ENCODE measurements at places on chromosomes 11 and 22.

- no peak for DNase-seq
These were observed 7.0 kb upstream of the TM7SF2 start for GRCh38 chr11:65104628-65105027.

DNA sequence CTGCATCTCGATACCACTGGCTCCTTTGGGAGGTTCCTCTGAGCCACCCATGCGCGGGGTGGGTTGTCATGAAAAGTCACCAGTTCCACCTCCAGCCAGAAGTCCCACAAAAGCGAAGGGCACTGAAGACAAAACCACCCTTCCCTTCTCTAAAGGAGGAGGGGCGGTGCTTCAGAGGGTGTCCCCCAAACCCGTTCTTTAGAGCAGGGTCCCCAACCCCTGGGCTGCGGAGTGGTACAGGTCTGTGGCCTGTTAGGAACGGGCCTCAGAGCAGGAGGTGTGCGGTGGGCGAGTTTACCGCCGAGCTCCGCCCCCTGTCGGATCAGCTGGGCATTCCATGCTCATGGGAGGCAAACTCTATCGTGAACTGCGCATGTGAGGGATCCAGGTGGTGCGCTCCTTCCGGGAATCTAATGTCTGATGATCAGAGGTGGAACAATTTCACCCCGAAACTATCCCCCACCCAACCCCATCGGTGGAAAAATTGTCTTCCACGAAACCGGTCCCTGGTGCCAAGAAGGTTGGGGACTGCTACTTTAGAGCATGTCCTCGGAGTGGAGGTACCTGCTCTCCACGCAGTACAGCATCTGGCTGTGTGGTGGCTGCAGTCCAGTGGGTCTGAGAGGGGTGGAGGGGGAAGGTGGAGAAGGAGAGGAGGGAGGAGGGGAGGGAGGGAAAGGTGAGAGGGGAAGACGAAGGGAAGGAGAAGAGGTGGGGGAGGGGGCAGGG lies 72.9 kb upstream of the SEPTIN5 start:
- no peak for DNase-seq

- no peak for DNase-seq
These were observed 16.9 kb downstream of the IL18BP start for GRCh38 chr11:72015511-72016061.

- DNase-seq = no peak
These were observed 46.1 kb downstream of the BDNF start for GRCh38 chr11:27653990-27654758.

- DNase-seq = no peak
These were observed 10.1 kb downstream of the ACO2 start for GRCh38 chr22:41478891-41479521.

DNA sequence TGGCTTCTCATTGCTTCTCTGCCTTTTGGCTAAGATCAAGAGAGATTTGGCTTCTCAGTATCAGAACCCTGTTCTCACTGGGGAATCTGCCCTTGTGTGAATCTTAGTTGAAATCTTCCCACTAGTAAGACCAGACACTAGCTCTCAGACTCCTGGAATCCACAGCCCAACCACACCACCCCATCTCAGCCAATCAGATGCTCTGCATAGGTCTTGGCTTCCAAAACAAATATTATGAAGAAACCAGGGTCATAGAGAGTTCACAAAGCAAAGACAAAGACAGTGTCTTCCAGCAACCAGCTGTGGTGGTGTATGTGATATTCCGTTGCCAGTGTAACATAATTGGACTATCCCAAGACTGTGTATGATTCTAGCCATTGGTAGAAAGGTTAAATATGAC lies 5.4 kb downstream of the OR8B12 start:
- DNase-seq = no peak

DNA sequence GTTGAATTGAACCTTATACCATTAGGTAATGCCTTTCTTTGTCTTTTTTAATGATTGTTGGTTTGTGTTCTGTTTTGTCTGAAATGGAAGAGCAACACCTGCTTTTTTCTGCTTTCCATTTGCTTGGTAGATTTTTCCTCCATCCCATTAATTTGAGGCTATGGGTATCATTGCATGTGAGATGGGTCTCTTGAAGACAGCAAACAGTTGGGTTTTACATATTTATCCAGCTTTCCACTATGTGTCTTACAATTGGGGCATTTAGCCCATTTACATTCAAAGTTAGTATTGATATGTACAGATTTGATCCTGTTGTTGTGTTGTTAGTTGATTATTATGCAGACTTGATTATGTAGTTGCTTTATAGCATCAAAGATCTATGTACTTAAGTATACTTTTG lies 21.1 kb upstream of the RAB38 start:
- DNase-seq = no peak

GRCh38 chr11:29538339-29539036 lies 478.3 kb downstream of the KCNA4 start:
- no peak for DNase-seq

DNA sequence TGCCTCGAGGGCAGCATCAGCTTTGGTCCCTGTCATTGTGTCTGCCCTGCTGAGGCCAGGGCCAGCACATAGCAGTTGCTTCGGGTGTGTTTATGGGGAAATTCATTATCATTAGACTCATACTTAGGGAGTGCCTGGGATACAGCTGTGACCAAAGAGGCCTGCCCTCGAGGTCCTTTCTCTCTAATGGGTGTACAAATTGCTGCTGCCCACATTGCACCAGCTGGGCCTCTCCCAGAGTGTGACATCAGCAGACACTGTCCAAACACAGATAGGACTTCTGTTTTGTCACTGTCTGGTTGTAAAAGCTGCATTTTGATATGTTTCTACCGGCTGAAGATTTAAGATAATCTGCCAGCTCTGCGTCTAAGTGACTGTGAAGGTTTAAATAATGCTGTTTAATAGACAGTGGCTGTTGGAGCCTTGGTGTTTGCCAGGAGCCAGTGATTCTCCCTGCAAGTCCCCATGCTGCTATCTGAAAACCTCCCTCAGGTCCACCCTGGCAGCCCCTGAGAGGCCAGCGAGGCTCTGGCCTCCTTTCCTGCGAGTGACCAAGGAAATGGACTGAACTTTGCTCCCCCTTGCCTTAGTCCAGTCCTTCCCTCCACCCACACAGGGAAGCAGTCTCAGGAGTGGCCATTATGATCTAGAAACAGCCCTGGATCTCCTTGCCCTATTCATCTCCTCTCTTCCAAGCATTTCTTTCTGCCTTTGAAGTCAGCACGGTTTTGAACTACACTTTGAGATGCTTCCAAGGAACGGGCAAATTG lies 505.2 kb downstream of the TBC1D22A start:
- DNase-seq = no peak

- DNase-seq = no peak
These were observed 40.4 kb downstream of the KMT2A start for GRCh38 chr11:118476676-118477075.

DNA sequence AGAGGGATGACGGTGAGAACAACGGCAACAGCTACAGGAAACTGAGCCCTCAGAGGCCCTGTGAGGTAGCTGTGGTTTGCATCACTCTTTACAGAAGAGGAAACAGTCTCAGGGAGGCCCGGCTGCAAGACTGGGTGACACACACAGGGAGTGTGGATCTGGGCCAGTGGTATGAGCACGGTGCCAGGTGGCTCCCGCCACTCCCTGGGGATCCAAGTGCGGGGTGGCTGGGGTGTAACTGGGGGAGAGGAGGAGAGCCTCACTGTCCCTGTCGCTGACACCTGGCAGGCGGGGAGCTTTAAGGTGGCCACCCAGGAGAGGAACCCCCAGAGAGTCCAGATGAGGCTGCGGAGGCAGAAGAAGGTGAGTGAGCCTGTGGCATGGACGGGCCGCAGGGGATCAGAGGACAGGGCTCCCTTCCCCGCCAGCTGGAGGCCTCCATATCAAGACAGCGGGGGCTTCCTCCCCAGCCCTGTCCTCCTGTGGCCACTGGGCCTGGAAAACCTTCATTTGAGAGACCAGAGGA lies 5.6 kb downstream of the RGL4 start:
- peak; percentile 69 for DNase-seq

DNA sequence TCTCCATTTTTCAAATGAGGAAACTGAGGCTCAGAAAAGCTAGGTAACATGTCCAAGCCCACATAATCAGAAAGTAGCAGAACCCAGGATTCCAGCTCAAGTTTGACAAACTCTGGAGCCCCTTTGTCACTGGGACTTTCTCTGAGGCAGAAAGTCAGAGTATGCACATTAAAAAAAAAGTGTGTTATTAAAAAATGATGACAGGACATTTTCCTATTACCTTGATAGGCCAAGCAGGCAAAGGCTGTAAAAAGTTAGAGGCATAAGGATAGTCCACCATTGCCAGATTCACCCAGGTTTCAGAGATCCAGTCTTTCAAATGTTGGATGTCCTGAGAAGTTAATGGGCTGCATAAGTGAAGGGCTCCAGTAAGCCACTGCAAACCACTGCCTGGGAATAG lies 51.4 kb downstream of the PRCP start:
- DNase-seq = no peak
